Aorta (tissue), 5 donors: ENCODE measurements at places on chromosomes 3 and 15. TPM values are rescaled to one million over a fixed set of nuclear protein-coding genes. Genes with fewer than 3 reads are reported as not detected.

Gene IL17RE
- polyA plus RNA-seq, result 7.0 TPM

Gene LRTM1
- not detected for polyA plus RNA-seq

Gene DPPA2
- not detected for polyA plus RNA-seq

Gene THSD4
- polyA plus RNA-seq, result 6.9 TPM

Gene LMAN1L
- polyA plus RNA-seq, result not detected

Gene KLHL6
- 0.18 TPM for polyA plus RNA-seq

Gene LCTL
- not detected for polyA plus RNA-seq

Gene RLBP1
- polyA plus RNA-seq, result not detected

Gene CHST2
- 0.50 TPM for polyA plus RNA-seq

Gene ANKUB1
- not detected for polyA plus RNA-seq

Gene ABHD14A
- polyA plus RNA-seq, result 23.0 TPM

Gene STAC
- polyA plus RNA-seq, result 11.5 TPM

Gene C3orf49
- polyA plus RNA-seq, result not detected
